D721Med (cell line): ENCODE measurements at places on chromosomes 1 and 21.

DNA sequence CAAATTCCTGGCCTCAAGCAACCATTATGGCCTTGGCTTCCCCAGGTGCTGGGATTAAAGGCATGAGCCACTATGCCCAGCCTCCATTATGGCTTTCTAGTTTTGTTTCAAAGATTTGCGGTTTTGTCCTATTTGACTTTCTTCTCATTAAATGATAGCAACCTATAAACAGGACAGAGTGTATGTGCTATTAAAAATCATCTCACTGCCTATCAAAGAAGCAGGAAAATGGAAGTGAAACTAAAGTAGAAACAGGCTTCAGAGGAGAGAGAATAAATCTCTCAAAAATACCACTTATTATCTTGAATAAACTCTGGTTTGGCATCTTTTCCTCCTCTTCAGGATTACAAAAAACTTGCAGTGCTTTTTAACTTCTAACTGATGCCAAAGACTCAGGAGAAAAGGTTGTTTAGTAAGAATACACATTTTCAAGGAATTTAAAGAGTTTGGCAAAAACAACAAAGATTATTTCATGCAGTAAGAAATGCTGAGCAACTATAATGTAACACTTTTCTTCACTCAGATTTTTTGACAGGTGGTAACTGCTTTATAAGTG lies 28.7 kb downstream of the ACBD3 start:
- no peak for DNase-seq

DNA sequence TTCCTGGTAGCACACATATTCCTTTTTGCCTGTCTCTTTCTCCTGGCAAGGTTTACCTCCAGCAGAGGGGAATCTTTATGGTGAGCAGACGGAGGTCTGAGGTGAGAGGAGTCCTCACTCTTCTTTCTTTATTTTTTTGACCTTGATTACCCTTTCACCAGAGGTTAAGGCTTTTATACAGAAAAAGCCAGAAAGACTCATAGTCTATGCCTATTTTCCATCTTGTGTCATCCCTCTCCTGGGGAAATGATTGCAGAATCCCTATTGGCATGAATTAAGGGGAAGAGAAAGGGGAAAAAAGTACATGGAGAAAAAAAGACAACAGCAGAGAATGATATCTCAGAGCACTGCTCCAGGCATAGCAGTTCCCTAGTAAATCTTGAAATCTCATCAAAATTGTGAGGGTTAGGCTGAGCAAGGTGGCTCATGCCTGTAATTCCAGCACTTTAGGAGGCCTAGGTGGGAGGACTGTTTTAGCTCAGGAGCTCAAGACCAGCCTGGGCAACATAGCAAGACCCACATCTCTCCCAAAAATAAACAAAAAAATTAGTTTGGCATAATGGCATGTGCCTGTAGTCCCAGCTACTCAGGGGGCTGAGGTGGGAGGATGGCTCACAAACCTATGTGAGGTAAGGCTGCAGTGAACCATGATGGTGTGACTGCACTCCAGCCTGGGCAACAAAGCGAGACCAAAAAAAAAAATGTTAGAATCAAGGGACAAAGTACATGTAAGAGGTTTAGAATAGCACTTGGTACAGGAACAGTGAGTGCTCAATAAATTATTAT lies 1.2 kb upstream of the XPR1 start:
- DNase-seq = no peak

GRCh38 chr1:232617237-232617636 lies 12.7 kb downstream of the SIPA1L2 start:
- no peak for DNase-seq

DNA sequence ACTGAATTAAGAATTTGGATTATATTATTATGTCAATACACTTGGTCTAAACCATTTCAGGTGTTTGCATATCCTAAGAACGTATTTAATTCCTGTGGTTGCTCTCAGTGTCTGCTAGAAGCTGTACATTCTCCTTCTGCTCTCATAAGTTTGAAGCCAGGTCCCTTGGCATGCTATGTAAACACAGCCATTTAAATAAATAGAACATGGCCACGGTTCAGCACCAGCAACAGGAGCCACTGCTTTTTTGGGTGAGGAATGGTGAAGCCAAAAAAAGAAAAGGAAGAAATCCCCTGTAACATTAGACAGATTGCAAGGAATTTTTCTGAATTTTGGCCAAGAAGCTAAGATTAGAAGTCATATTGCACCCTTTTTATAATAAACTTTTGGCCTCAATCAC lies 19.1 kb downstream of the CCN1 start:
- DNase-seq = no peak
